ENCODE measurements at places on chromosomes 4 and X.
A peak's percentile ranks its signal among the peaks of the same experiment; 100 is the strongest.

- DNase-seq = no peak
Measured at GRCh38 chr4:82123934-82124333, 249.9 kb downstream of the HNRNPD start.

DNA sequence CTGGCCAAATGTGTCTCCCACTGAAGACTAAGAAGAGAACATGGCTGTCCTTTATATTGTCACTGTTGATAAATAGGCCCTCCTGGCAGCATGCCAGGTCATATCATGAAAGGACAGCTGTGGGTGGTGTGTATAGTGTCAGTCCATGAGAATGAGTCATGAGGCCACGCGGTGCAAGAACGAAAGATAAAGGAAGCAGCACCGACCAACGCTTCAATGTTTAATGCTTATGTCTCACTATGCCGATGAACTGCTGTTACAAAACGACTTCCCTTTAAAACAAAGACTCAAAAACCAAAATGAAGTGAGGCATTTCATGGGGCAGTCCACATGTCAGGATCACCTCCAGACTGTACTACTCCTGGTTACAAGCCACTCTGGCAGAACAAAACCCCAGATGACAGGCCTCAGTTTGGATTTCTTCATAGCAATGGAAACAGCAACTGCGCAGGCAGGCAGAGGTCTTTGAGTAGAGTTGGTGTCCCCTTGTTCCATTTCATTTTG is 5.2 kb upstream of the TCEANC start:
- DNase-seq = no peak

DNA sequence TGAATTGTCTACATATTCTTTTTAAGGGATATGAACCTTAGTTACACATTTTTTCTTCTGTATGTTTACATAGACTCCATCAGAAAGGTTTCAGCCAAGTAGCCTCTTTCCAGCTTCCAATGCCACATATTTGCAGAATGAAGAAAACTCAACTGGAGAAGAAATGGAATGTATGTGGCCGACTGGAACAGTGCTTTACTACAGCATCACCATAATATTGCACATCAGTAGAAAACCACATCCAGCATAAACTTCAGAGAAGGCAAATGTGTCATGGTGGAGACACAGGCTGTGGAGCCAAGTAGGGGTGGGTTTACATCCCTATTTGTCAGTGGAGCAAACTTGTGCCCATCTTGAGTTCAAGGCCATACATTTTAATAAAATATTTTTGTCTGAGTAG is 204.8 kb upstream of the LDB2 start:
- DNase-seq = peak; percentile 82

DNA sequence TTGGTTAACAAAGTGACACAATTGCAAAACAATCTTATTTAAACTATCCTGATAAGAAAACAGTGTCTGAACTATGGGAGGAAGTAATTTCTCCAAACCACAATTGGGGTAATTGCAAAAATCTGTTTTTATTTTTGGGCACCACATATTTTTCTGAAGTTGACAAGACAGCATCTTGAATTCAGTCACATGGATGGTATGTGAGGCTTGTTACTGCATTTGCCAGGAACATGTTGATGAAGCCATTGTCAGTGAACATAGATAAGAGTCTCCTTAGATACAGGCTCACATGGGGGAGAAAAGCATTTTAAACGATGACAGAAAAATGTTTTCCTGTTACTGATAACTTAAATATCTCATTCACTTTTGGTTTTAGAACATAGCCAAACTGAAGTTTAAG is 5.5 kb upstream of the USP53 start:
- peak; percentile 37 for DNase-seq

DNA sequence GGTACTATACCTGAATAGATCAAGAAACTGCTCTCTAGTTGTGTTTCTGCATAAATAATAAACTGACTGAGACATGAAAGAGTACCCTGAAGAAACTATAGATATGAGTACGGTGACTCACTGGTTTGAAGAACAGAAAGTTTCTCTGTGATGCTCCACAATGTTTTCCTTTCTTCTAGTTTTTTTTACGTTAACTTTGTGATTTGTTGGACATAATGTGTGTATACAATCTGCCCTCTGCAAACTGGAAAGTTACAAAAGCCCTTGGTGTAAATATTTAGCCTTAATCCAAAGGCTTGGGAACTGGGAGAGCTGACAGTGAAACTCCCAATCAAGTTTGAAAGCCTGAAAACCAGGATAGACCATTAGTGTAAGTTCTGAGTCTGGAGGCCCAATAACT is 31.6 kb upstream of the PAPSS1 start:
- DNase-seq = no peak

GRCh38 chr4:121881158-121881557 is 10.9 kb upstream of the BBS7 start:
- DNase-seq = no peak

- DNase-seq = no peak
Measured at GRCh38 chr4:174763454-174764104, 65.5 kb downstream of the GLRA3 start.

GRCh38 chr4:46649390-46649789 is 259.5 kb upstream of the GABRA2 start:
- DNase-seq = no peak

DNA sequence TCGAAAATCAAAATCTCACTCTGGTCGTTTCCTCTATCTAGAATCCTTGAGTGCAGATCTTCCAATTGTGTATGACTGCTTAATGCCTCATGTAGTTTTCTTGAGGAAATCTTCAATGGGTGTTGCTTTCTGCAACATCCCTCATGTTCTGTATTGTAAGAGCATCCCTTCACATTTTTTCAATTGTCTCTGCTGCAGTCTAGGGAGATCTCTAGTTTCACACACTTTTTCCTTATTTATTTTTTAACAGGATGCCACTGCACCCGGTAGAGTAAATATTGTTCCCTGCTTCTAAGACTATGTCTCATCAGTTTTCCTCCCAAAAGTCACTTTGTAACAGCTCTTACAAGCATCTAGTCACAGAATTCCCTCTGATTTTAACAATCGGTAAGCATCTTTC is 50.3 kb downstream of the UGT2B4 start:
- no peak for DNase-seq

GRCh38 chrX:24117258-24117657 is 32.3 kb upstream of the ZFX start:
- peak; percentile 85 for DNase-seq

DNA sequence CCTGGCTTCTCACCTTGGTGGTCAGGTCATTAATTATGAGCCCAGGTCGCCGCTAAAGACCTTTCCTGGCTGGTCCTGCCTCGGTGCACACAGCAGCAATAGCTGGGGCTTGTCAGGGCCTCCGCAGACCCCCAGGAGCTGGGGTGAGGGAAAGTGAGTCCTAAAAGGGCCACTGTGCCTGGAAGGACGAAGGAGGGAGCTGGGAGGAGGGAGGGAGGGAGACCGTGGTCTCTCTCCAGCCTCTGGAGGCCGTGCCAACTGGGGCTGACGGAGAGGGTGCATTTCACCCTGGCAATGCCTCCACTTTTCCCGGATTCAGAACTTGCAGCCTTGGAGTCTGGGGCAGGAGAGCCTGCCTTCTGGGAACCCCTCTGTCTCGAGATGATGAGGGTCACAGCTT is 60.4 kb downstream of the CRLF2 start:
- no peak for DNase-seq

GRCh38 chr4:177032341-177032740 is 239.6 kb upstream of the VEGFC start:
- no peak for DNase-seq

DNA sequence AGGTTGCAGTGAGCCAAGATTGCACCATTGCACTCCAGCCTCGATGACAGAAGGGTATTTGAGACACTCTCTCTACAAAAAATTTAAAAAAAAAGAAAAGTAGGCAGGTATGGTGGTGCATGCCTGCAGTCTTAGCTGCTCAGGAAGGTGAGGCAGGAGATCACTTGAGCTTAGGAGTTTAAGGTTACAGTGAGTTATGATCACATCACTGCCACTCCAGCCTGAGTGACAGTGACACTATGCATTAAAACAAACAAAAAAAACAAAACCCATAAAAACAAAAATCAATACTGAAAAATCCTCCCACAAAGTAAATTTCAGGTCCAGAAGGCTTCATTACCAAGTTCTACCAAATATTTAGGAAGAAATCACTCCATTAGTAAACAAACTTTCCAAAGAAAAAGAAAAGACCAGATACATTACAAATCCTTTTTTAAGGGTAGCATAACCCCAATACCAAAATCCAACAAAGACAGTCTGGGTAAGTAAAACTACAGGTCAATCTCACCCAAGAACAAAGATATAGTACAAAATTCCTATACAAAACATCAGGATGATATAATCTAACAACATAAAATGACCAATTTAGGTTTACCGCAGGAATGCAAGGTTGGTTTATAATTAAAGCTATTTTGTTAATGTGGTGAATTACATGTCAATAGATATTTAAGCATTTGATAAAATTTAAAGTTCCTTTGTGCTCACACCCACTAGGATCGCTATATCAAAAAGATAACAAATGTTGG is 11.7 kb downstream of the NELFA start:
- no peak for DNase-seq

- DNase-seq = no peak
Measured at GRCh38 chr4:38313175-38313574, 350.8 kb upstream of the KLF3 start.

GRCh38 chr4:11446155-11446811 is 17.6 kb upstream of the HS3ST1 start:
- no peak for DNase-seq

- DNase-seq = peak; percentile 89
Measured at GRCh38 chr4:76589872-76590797, 155.1 kb downstream of the SHROOM3 start.

DNA sequence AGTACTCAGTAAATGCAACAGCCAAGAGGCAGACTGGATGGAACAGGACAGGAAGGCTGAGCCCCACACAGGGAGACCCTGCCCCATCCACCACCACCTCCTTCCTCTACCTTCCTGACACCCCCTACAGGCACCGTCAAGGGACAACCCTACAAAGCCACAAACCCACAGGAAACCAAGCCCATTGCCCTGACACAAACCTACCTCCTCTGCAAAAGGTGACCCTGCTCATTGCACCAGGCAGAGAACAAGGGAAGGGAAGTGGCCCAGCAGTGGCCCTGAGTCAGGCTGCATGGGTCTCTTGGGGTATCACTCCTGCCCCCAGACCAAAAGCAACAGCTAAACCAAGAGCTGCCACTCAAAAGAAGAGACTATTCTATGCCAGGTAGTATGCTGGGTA is 21.0 kb downstream of the JAKMIP1 start:
- no peak for DNase-seq

DNA sequence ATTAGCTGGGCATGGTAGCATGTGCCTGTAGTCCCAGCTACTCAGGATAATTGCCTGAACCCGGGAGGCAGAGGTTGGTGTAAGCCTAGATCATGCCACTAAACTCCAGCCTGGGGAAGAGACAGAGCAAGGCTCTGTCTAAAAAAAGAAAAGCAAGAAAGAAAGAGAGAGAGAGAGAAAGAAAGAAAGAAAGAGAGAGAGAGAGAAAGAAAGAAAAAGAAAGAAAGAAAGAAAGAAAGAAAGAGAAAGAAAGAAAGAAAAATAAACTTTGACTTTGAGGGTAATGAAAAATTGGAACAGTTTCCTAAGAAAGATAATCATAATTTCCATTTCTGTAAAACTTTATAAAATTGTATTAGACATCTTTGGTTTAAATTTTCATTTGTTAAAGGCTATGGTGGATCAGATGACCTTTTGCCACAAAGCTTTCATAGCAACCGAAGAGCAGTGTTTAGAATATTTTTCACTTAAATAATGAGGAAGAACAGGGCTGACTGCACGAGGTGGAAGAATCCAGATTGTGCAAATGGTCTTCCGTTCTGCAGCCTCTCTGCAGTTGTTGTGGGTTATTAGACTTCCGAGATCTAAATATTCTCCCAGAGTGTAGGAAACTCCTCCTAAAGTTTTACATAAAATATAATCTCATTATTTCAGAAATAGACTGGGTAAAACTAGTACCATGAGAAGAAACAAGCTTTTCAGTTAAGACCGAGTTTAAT is 55.9 kb downstream of the RBM47 start:
- DNase-seq = no peak

DNA sequence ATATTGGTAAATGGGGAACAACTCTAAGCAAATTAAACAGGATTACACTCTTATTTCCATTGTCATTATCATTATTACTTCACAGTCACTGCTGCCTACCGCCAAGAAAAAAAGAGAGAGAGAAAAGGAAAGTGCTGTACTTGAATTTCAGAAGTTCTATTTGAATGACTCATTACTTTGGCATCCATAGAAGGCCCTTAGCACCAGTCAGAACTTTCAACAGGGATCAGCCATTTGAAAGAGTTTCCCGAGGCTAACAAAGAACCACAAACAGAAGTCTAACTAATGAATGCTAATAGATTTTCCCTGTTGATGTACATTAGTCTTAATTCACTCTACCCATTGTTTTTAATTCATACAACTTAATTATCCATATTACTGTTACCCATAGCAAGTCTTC is 116.3 kb downstream of the SHROOM4 start:
- DNase-seq = peak; percentile 70

DNA sequence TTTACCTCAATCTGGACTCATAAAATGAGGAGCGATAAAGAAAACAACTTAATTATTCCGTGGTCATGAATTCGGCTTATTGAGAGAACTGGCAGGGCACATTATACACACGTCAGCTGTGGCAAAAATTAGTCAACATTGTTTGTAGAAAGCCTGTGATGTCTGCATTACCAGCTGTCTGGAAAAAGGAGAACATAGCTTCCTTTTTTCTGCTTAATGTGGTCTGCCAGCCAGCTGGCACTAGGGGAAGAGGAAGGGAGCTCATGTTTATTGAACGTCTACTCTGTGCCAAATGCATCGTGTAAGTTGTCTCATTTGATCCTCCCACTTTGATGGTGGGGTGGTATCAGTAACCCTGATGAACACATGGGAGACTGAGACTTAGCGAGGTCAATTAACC is 367.6 kb downstream of the ARHGAP24 start:
- DNase-seq = peak; percentile 52

DNA sequence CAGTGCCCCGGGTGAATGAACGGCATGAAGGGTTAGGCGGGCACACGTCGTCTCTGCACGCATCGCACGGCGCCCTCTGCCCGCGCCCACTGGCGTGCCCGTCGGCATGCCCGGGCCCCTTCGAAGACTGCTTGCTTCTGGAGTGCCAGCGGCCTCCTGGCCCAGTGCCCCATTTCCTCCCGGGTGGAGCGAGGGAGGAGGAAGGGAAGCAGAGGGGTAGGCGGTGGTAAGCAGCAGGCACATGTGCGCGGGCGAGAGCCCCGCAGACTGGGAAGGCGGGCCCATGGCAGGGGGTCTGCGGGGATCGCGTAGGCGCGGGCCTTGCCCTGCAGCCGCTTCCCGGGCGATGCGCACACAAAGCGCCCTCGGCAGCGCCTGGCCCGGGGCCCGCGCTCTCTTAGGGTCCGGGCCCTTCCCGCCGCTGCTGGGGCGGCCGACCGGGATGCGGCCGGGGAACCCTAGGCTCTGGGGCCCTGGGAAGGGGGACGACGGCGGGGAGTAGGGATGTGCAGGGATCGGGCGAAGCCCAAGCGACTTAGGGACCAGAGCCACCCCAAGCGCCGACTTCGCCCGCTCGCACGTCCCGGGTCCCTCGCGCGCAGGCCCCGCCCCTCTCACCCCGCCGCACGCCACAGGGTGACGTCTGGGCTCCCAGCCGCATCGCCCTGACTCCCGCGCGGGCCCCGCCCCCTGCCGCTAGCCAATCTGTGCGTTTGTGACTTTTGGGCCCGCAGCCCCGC is 866 bp upstream of the EMD start:
- no peak for DNase-seq
